ENCODE measurements at places on chromosomes 6 and 20. TPM values are rescaled to one million over a fixed set of nuclear protein-coding genes. Genes with fewer than 3 reads are reported as not detected.

DNA sequence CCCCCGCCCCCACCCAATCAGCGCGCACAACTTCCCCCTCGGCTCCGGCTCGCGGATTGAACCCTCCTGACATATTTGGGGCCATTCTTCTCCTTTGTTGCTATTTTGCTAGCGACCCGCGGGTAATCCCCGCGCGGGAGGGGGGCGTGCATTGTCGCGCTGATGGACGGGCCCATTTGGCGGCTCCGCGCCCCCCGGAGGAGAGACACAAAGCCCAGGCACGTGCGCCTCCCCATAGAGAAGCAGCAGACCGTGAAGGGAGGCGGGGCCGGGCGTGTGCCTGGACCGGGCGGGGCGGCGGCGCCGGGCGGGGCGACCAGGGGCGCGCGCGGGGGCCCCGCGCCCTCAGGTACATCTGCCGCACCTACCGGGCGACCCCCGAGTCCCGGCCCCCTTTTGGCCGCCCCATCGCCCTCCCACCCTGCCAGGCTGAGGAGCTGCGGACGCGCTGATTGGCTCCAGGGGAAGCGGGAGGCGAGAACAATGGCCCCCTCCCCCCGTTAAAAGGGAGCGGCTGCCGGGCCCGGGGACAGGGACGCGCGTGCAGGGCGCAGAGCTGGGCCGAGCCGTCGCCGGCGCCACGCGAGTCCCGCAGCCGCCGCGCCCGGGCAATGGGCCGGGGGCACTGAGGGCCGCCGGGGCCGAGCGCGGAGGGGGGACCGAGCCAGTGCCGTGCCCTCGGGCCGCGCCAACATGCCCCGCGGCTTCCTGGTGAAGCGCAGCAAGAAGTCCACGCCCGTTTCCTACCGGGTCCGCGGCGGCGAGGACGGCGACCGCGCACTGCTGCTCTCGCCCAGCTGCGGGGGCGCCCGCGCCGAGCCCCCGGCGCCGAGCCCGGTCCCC, at the start of gene INSM1:
Gene INSM1, plus strand, starts transcription at position 530 of the 843 bp plus-strand sequence. Its CDS starts 164 bp downstream, at position 694.
- peak; percentile 75 for DNase-seq
- peak within 1 kb of the TSS; percentile 67 for H3K4me3 ChIP-seq

GRCh38 chr6:137046871-137047412, 2.2 kb upstream of the IL20RA start:
- H3K36me3 ChIP-seq, result no peaks in the 10 kb centered on the region
- H3K4me1 ChIP-seq, result 0 out of 2 replicates have a peak, but pooled peaks cover 6% of the 10 kb centered on the region
- no peak for DNase-seq

DNA sequence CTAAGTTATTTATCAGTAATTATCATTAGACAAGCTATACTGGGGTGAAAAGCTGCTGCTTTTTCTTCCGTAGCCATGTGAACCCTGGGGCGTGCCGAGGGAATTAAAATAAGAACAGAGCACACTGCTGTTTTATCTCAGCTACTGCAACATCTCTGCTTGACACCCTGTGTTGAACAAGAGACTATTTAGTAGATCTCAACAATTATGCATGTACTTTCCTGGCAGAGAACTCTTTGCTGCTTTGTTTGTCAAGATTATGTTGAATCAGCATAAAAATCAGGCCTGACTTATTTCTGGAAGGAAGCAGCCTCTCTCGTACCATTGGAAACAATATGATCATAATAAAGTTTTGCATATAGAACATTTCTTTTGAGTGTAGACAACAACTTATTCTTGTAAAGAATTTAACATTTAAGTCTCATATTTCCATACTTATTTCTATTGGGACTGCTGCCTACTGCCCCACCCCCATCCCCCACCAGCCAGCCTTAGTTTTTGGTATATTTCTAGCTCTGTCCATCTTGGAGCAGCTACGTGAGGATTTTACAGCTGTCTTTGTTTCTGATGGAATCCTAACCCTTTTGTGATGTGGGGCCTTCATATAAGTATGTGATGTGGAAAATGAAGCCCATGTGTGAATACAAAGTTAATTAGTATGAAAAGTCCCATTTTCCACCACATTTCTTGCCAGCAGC, 1011.4 kb downstream of the KIF16B start:
- no peaks in the 10 kb centered on the region for H3K36me3 ChIP-seq
- H3K27me3 ChIP-seq, result no peaks in the 10 kb centered on the region
- peaks cover 26% of the 10 kb centered on the region for H3K4me1 ChIP-seq

- no peak overlapping the region for H3K27ac ChIP-seq
- H3K36me3 ChIP-seq, result no peaks in the 10 kb centered on the region
- H3K27me3 ChIP-seq, result no peaks in the 10 kb centered on the region
These were observed 62.4 kb upstream of the NELFCD start for GRCh38 chr20:58918621-58919020.

DNA sequence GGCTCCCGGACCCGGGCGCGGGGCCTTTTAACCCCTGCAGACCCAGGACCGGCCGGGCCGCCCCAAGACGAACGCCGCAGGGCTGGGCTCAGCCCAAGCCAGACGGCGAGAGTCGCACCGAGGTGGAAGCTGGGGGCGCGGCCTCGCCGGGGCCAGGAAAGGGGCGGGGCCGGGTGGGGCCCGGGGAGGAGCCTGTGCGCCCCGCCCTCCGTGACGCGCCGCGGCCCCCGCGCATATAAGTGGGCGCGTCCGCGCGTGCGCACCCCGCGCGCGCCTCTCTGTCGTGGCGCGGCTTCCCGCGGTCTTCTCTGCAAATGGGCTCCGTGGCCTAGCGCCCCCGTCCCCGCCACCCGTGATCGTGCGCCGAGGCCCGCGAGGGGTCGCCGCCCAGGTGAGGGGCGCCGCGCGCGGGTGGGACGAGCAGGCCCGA, at the start of gene PPDPF:
Gene PPDPF, plus strand, starts transcription at position 262 of the 430 bp plus-strand sequence. CDS start 544 bp downstream, outside the sequence.
- H3K4me1 ChIP-seq, result peaks cover 12% of the 10 kb centered on the region
- H3K27ac ChIP-seq, result peak within 1 kb of the TSS; percentile 87
- peak; percentile 86 for DNase-seq
- H3K4me3 ChIP-seq, result peak within 1 kb of the TSS; percentile 86
- H3K27me3 ChIP-seq, result no peaks in the 10 kb centered on the region

DNA sequence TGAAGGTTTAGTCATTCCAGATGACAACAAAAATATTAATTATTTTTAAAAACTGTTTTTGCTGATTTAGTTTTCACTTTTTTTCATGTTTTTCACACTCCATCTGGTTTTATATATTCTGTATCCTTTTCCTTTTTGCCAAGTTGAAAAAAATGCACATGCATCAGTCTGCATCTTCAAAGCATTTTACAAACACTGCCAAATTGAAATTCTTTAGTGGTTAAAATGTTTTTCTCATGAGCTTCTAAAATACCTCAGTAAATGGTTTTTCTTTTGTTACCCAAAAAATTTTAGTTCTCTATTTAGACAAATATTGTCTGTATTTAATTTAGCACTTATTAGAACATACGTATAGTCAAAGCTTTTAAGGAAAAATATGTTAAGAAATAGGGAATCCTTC, 386.9 kb upstream of the HSF2 start:
- H3K4me1 ChIP-seq, result peaks cover 20% of the 10 kb centered on the region
- H3K27ac ChIP-seq, result no peak overlapping the region
- H3K27me3 ChIP-seq, result no peaks in the 10 kb centered on the region
- no peak overlapping the region for H3K4me3 ChIP-seq

- no peaks in the 10 kb centered on the region for H3K36me3 ChIP-seq
- no peaks in the 10 kb centered on the region for H3K27me3 ChIP-seq
- no peak for DNase-seq
- H3K4me3 ChIP-seq, result no peak overlapping the region
These were observed 17.3 kb upstream of the ELOVL4 start for GRCh38 chr6:79964607-79965081.

- peak overlapping the region; percentile 82 for H3K4me3 ChIP-seq
- peaks cover 16% of the 10 kb centered on the region for H3K4me1 ChIP-seq
- H3K36me3 ChIP-seq, result peaks cover 8% of the 10 kb centered on the region
- H3K27me3 ChIP-seq, result no peaks in the 10 kb centered on the region
- H3K27ac ChIP-seq, result peak overlapping the region; percentile 83
- DNase-seq, result no peak
These were observed 476 bp downstream of the MEA1 start for GRCh38 chr6:43013097-43013842.

- H3K27ac ChIP-seq, result no peak overlapping the region
- DNase-seq, result no peak
- H3K4me1 ChIP-seq, result peaks cover 14% of the 10 kb centered on the region
- no peak overlapping the region for H3K4me3 ChIP-seq
- no peaks in the 10 kb centered on the region for H3K36me3 ChIP-seq
These were observed 76.4 kb downstream of the SMLR1 start for GRCh38 chr6:130903602-130904001.

GRCh38 chr6:44203955-44204354, 12.8 kb upstream of the MYMX start:
- H3K36me3 ChIP-seq, result no peaks in the 10 kb centered on the region
- no peak for DNase-seq
- peaks cover 55% of the 10 kb centered on the region for H3K4me1 ChIP-seq
- H3K4me3 ChIP-seq, result no peak overlapping the region
- H3K27me3 ChIP-seq, result no peaks in the 10 kb centered on the region
- H3K27ac ChIP-seq, result peak overlapping the region; percentile 95

DNA sequence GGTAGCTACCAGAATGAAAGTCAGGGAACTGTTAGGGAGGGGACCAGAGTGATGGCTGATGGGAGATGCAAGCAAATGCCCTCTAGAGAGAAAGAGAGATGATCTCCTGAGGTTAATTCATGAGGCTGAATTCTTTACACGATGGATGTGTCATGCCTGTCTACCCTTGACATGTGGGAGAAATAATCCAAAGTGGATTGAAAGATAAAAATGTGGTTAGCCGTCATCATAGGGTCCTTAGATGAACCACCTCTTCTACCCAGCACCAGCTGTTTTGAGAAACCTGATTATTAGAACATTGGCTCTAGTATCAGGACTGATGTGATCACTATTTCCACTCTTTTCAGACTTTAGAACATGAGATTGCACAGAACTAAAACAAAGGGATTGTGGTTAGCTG, 53.6 kb downstream of the SOBP start:
- DNase-seq, result no peak
- H3K27me3 ChIP-seq, result no peaks in the 10 kb centered on the region
- H3K27ac ChIP-seq, result no peak overlapping the region
- no peak overlapping the region for H3K4me3 ChIP-seq
- H3K36me3 ChIP-seq, result no peaks in the 10 kb centered on the region

DNA sequence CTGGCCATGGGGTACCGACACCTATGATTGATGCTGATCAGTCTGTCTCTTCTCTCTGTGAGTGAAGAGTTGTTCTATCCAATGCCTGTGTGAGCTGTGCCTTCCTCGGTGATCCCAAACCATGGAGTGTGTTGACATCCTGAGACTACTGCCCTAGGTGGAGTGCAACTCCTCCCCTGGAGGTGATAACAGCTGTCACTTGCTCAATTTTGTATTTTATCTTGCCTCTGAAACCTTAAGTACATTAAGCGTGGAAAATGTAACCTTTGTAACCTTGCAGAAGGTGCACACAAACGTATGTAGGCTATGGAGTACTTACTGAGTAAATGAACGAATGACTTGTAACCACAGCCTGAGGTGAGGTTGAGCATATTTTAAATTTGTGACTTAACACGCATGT, 256.2 kb downstream of the FNDC1 start:
- no peaks in the 10 kb centered on the region for H3K36me3 ChIP-seq
- H3K27me3 ChIP-seq, result no peaks in the 10 kb centered on the region
- no peaks in the 10 kb centered on the region for H3K4me1 ChIP-seq
- no peak overlapping the region for H3K4me3 ChIP-seq
- no peak for DNase-seq
- no peak overlapping the region for H3K27ac ChIP-seq

GRCh38 chr6:56528412-56528841, 114.3 kb downstream of the DST start:
- peaks cover 32% of the 10 kb centered on the region for H3K4me1 ChIP-seq
- H3K36me3 ChIP-seq, result no peaks in the 10 kb centered on the region
- no peak overlapping the region for H3K4me3 ChIP-seq
- no peaks in the 10 kb centered on the region for H3K27me3 ChIP-seq
- H3K27ac ChIP-seq, result no peak overlapping the region

- H3K4me1 ChIP-seq, result peaks cover 48% of the 10 kb centered on the region
- no peaks in the 10 kb centered on the region for H3K27me3 ChIP-seq
- peak; percentile 47 for DNase-seq
- no peaks in the 10 kb centered on the region for H3K36me3 ChIP-seq
- peak overlapping the region; percentile 90 for H3K4me3 ChIP-seq
These were observed 584 bp downstream of the MTCH1 start for GRCh38 chr6:36985417-36985807.

POPDC3 gene
- 5.1 TPM for total RNA-seq

SNX5 gene
- 287 TPM for total RNA-seq

MEI4 gene
- 0.63 TPM for total RNA-seq

PPP1R3G gene
- total RNA-seq, result 0.24 TPM

PI16 gene
- total RNA-seq, result not detected

All from GM23338 (cell line).